Non-pigmented ciliary epithelial cell (primary cell): ENCODE measurements at places on chromosomes 1 and 21.

GRCh38 chr1:229859026-229859425 lies 208.0 kb upstream of the GALNT2 start:
- no peak for DNase-seq

DNA sequence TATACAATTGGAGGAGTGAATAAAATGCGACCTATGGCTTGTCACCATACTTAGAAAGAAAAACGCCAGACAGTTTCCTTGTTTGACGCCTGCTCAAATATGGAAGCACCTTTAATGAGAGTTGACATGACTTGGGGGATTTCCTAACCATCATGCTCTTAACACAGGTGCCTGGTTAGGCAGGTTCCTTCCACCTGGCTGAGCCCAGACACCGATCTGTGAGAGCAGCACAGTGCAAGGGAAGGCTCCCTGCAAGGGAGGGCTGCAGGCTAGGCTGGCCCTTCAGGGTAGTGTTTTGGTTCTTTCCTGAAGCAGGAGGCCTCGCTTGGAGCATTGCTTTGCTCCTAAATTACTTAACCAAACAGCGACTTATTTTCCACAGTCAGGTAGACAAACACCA lies 24.6 kb upstream of the KLHDC8A start:
- no peak for DNase-seq

DNA sequence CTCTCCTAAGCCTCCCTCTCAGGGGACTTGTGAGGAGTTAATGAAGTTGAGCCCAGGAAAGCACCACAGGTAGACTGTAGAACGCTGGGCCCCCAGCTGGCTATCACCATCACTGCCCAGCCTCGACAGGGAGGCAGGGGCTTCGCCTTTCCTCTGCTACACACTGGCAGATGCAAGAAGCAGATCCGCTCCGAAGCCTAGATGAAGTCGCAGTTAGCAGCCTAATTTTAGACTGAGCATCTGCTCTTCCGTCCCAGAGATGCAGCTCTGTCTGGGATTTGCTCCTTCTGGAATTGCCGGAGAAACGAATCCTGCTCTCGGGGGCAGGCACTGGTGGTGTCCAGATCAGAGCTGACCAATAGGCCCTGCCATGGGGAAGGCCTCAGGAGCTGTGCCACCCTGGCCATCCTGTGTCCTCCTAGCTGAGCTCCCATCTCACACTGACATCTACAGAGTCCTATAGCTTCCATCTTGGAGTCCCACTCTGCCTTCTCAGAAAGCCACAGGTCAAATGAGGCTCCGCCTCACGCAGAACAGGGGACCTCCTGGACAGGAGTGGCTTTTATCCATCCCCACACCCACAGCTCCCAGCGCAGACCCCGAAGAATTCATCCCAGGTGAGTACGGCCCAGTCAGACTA lies 186.8 kb upstream of the EDN2 start:
- DNase-seq: no peak

DNA sequence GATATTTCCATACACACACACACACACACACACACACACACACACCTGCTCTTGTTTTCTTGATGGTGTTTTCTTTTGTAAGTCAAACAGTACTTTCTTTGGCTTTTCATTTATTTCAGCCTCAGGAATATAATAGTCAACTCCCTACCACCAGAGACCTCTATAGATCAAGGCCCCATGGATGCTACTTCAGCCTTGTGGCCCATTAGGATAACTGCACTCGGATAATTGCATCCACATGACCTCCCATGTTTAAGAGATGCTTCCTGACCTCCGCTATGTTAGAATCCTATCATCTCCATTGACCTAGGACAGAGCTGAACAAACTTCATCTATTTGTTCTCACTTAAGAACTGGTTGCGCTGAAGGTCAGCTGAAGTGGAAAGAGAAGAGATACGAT lies 1094.0 kb upstream of the B3GALT2 start:
- no peak for DNase-seq
